ENCODE measurements at places on chromosomes 1 and 21.

DNA sequence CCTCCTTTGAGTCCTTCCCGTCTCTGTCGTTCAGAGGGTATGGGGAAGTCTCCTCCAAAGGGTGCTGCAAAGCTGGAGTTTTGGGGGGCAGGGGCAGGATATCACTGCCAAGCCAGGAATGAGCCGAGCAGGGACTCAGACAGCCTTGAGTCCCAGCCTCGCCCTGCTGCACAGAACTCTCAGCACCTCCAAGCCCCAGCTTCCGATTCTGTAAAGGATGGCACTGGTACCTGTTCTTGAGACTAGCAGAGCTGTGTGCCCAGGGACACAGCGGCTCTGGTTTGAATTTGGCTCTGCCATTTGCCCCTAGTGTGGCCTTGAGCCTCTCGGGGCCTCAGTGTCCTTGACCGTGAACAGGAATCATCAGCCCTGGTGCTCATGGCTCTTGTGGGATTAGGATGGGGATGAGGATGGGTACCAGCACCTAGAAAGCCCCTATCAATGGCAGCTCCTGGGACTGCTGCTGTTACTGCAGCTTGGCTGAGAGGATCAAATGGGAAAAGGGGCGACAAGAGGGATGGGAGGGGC lies 1.5 kb upstream of the FBLIM1 start:
- DNase-seq = no peak

GRCh38 chr1:10213186-10213705 lies 2.9 kb downstream of the KIF1B start:
- DNase-seq = no peak

DNA sequence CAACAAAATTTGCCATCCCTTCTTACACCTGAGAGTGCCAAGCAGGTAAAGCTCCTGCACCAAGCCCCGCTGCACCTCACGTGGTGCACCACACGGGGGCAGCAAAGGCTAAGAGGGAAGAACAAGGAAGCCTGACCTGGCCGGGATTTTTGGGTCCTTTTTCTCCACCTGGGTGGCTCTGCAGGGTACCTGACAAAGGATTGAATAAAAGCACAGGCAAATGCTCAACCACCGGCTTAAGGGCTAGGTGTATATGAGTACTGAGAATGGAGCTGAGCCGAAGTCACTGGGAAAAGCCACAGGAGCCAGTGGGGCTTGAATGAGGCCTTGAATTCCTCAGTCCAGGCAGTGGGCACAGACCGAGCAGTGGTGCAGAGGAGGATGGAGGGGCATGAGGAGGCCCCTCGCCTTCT lies 36.4 kb downstream of the ZNF697 start:
- DNase-seq = peak; percentile 45

DNA sequence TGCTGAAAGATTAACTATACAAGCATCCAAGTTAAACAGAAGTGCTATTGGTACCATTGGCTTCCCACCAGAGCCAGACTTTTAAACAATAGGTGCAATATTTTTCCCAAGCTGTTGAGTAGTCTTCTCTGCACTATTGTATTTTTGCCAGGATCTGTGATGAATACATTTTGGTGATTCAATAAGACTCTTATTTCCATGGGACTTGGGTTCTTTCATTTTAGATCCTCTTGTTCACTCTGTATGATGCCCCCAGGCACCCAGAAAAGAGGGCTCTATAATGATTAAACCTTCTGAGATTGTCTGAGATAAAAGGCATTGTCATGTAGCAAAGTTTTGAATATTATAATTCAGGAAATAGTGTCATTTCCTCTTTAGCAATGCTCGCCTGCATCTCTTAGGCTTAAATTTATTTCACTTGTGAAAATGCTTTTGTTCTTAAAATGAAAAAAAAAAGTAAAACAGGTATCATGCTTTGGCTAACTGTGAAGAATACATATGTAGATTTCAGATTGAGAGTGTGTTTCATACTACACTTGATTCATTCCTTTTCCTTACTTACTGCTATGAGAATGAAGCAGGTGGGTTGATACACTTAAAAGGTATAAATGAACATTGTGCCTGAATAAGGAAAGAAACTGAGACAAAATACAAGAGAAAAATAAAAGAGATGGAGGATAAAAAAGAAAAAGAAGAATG lies 275.0 kb downstream of the HMCN1 start:
- no peak for DNase-seq

DNA sequence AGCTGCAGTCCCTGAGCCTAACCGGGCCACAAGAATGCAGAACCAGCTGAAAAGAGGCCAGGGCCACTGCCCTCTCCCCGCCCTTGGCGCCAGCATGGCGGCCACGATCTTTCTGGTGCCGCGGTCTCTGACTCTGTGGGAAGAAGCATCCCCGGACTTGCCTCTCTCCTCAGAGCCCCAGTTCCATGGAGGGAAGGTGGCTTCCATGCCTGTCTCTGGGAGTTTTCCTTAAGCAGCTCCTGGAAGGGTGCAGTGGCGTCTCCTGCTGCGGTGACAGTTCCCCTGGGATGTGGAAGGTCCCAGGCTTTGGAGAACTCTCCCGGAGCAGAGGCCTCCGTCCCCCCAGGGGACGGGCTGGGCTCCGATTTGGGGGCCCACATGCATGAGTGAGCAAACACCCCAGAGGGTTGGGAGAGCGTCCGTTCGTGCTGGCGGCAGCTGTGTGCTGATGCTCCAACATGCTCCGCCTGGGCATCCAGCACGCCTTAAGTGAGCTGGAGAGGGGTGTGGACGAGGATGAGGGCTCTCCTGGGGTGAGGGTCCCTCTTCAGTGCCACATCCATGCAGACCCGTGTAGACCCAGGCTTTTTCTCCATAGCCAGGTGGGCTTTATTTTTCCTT lies 109.8 kb upstream of the COL6A1 start:
- no peak for DNase-seq

GRCh38 chr21:45516671-45517151 lies 25.5 kb downstream of the SLC19A1 start:
- DNase-seq = no peak

DNA sequence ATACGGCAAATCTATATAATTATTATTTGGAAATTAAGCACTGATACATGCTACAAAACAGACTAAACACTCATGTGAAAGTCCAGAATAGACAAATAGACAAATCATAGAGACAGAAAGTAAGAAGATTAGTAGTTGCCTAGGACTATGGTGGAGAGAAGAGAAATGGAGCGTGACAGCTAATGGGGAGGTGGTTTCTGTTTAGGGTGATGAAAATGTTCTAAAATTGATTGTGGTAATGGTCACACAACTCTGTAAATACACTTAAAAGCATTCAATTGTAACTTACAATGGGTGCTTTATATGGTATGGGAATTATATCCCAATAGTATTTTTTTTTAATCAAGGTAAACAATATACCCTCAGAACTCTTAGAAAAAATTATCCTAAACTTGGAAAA lies 20.4 kb upstream of the ITLN2 start:
- no peak for DNase-seq

- DNase-seq = no peak
Observed at GRCh38 chr1:175062339-175062738, 5.3 kb upstream of the TNN start.

- peak; percentile 35 for DNase-seq
Observed at GRCh38 chr1:87953732-87954344, 625.2 kb downstream of the LMO4 start.

DNA sequence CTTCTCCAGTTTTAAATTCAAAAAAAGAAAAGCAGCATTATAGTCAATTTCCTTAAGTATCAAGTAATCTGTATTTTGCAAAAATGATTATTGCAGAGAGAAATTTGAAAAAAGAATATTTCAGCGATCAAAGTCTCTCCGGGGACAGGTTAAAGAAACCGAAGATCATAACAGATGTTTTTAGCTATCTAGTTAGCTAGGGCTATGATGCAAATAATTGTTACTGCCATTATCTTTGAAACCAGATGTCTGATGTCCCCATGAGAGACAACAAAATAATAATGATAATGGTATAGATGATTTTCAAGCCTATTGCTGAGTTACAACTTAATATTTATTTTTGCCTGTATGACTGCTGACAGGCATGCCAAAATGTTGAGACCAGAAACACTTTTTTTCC lies 1326.0 kb downstream of the PLA2G4A start:
- DNase-seq = peak; percentile 54

GRCh38 chr1:241424480-241424971 lies 67.5 kb upstream of the RGS7 start:
- no peak for DNase-seq

GRCh38 chr1:221105578-221105977 lies 226.3 kb downstream of the HLX start:
- DNase-seq = no peak

- DNase-seq = no peak
Observed at GRCh38 chr1:43015269-43015668, 56.6 kb upstream of the SLC2A1 start.

DNA sequence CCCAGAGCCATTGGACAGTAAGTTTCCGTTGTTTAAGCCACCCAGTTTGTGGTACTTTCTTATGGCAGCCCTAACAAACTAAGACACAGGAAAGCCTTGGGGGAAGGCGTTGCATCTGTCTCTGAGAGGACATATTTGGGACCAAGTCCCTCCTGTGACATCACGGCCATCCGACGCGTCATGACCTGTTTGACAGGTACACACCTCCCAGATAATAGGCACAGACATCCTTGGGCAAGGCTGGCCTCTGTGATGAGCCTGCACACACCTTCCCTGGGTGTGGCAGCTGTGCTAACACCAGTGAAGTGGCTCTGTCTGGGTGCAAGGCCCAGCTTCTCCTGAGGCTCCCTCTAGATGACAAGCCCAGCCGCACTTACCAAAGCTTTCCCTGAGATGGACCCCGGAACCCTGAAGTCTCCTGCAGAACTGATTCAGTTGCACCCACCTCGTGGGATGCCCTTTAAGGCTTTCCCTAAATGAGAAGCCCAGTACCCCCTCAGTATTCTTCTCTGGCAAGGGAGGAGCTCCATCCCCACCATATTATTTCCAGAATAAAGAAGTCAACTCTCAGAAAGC lies 136.5 kb downstream of the ZSCAN20 start:
- no peak for DNase-seq

GRCh38 chr1:58363585-58363984 lies 182.9 kb downstream of the OMA1 start:
- no peak for DNase-seq

DNA sequence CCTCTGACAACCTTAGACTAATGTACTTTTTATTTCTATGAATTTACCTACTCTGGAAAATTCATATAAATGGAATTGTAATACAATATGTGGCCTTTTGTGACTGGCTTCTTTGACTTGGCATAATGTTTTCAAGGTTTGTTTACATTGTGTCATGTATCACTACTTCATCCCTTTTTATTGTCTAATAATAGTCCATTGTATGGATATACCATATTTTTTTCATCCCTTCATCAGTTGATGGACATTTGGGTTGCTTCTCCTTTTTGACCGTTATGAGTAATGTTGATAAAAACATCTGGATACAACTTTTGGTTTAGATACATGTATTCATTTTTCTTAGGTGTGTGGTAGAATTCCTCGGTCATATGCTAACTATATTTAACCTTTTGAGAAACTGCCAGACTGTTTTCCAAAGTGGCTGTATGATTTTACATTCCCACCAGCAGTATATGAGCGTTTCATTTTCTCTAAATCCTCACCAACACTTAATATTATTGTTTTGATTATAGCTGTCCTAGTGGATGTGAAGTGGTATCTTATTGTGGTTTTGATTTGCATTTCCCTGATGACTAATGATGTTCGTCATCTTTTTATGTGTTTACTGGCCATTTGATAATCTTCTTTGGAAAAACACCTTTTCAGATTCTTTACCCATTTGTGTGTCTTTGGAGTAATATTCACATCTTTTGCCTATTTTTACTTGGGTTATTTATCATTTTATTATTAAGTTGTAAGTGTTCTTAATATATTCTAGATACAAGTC lies 3.5 kb downstream of the RO60 start:
- DNase-seq = no peak

GRCh38 chr1:38222891-38223290 lies 176.3 kb upstream of the POU3F1 start:
- no peak for DNase-seq

- no peak for DNase-seq
Observed at GRCh38 chr1:99306644-99307043, 42.4 kb downstream of the PLPPR4 start.

DNA sequence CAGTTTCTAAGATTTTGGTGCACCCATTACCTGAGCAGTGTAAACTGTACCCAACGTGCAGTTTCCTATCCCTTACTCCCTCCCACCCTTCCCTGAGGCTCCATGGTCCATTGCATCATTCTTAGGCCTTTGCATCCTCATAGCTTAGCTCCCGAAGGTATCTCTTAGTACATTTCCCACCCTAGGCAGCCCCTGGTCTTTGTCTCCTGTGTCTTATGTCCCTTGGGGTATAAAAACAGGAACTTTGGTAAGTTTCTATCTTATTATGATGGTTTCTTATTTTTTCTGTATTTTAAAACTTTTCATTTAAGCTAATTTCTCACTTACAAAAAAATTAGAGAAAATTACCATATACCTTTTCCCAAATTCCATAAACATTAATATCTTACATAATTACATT lies 78.1 kb downstream of the URB2 start:
- no peak for DNase-seq

DNA sequence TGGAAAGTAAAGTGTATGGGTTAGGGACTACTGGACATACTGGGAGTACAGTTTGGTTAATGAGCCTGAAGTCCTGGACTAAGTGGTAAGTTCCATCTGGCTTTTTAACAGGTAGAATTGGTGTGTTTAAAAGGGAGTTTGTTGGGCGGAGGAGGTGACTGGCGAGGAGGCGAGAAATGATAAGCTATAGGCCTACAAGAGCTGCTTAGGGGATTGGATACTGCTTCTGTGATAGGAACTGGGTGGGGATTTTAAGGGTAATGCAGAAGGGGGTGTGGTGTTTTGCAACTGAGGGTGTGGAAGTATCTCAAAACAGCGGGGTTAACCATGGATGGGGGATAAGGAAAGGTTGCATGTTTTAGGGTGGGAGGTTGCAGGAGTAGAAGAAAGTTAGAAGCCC lies 3.5 kb downstream of the ERVH48-1 start:
- no peak for DNase-seq

- no peak for DNase-seq
Observed at GRCh38 chr1:107963008-107963407, 2.0 kb downstream of the VAV3 start.

GRCh38 chr1:205118752-205119151 lies 3.0 kb downstream of the RBBP5 start:
- DNase-seq = no peak

- no peak for DNase-seq
Observed at GRCh38 chr1:223150443-223150842, 7.4 kb upstream of the TLR5 start.

- no peak for DNase-seq
Observed at GRCh38 chr1:151007853-151008243, 401 bp upstream of the PRUNE1 start.

GRCh38 chr1:93399781-93400180 lies 48.1 kb upstream of the FNBP1L start:
- no peak for DNase-seq

DNA sequence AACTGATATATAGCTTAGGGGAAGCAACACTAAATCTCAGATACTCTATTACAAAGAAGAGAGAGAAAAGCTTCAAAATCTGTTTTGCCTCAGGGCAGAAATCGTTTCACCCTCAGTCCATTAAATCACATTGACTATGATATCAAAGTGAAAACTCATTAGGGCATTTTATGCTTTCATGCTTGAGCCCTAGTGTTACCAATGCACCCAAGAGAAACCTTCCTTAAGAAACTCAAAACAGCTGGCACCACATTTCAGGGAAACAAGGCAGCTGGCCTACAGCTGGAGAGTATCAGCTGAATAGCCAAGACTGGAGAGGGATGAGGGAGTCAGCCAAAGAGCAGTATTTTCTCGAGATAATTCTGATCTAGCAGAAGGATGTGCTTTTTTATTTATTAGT lies 14.9 kb downstream of the COLGALT2 start:
- no peak for DNase-seq

- peak; percentile 35 for DNase-seq
Observed at GRCh38 chr1:207619871-207620542, 24.9 kb upstream of the CR1L start.

Measured in NCI-H1694 (cell line).